ENCODE measurements at places on chromosomes 5 and 9. TPM values are rescaled to one million over a fixed set of nuclear protein-coding genes. Genes with fewer than 3 reads are reported as not detected.

The SHOC1 gene
- polyA plus RNA-seq, result 0.87 TPM

- DNase-seq, result no peak
Observed at GRCh38 chr9:92424340-92424739, at the start of gene OMD. OMD (minus strand) TSS chr9:92424471; CDS start chr9:92417558, 6,913 bp downstream.

The ZBTB5 gene
- polyA plus RNA-seq, result 32.4 TPM

DNA sequence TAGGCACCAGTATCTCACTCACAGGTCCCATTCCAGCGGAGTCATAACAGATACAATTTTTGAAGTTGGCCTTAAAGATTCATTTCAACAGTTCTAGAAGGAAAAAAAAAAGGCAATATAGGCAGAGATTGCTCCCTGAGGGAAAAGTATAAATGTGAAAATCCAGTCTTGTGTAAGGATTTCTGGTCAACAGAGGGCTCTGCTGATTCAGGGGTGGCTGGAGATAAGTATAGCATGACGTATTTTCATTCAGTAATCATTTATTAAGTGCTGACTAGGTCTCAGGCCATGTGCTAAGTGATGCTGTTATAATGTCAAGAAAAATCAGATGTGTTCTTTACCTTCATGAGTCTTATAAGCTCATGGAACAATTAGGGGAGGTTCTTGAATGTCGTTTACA, 377.3 kb upstream of the MEF2C start:
- DNase-seq, result no peak

GRCh38 chr9:130837643-130838042, 2.6 kb downstream of the ABL1 start:
- DNase-seq, result no peak

- DNase-seq, result no peak
Observed at GRCh38 chr5:145917288-145917687, 19.1 kb upstream of the SH3RF2 start.

- DNase-seq, result no peak
Observed at GRCh38 chr5:150364004-150364403, 6.5 kb downstream of the TCOF1 start.

DNA sequence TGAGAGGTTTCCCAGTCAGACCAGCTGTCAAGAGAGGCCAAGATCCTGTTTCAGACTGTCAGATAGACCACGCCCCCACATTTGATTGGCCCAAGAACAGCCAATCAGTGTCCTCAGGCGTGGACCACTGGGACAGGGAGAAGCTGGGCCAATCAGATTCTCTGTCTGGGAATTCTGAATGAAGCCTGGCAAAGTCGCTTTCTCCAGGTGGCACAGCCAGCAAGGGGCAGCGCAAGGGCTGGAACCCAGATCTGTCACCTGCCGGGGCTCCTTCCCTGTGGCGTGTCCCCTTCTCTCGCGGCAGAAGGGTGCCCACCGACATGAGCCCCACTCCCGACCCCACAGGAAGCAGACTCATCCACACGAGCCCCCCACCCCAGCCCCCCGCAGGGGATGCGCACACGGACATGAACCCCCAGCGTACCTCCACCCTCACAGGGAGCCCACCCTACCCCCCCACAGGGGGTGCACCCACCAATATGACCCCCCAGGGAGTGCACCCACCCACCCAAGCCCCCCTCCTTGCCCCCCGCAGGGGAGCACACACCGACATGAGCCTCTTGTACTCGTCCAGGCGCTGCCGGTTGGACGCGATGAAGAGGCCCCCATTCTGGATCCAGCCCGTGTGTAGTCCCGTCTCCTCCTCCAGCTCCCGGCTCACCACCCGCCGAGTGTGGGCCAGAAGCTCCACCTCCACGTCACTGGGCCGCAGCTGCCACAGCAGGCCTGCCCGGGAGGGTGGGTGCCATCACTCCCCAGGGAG, 6.1 kb downstream of the SARDH start:
- no peak for DNase-seq

DNA sequence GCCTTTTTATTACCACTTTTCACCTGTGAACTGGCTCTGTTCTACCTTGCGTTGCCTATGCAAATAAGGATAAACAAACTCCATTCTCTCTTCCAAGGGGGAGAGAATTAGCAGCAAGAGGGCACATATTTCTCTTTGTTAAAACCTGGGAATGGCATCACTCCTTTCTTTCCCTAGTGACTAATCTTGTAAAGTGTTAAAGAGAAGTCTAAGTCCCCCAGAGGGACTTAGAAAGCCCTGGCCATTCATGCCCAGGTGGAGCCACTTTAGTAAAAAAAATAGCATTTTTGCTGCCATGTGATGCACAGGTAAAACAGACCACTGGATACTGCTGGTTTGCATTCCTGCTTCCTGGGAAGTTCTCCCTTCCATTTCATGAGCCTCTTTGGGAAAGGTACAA, 148.4 kb downstream of the MAN2A1 start:
- DNase-seq, result no peak

The FOXD4L3 gene
- polyA plus RNA-seq, result not detected

The GCNT1 gene
- polyA plus RNA-seq, result 4.8 TPM

The CDKN2B-AS1 gene
- polyA plus RNA-seq, result 0.10 TPM

The FCN2 gene
- 0.47 TPM for polyA plus RNA-seq

The OCLN gene
- polyA plus RNA-seq, result 40.8 TPM

The AQP7 gene
- polyA plus RNA-seq, result 17.5 TPM

The NR2F1-AS1 gene
- 50.0 TPM for polyA plus RNA-seq

DNA sequence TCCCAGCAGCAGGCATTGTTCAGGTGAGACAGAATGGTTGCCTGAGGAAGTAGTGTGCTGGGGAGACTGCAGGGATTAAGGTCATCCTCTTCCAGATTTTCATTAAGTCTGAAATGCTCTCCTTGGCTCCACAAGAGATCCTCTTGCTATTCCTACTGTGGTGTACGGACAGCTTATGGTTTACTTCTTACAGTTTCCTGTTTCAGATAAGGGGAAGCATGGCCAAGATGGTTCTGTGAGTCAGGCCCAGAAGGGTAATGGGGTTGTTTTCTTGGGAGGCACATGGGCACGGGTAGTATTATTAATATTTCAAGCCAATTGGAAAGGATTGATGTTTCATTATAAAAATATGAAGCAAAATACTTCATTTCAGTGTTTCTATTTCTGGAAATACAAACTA, 42.9 kb downstream of the GLRX start:
- no peak for DNase-seq

DNA sequence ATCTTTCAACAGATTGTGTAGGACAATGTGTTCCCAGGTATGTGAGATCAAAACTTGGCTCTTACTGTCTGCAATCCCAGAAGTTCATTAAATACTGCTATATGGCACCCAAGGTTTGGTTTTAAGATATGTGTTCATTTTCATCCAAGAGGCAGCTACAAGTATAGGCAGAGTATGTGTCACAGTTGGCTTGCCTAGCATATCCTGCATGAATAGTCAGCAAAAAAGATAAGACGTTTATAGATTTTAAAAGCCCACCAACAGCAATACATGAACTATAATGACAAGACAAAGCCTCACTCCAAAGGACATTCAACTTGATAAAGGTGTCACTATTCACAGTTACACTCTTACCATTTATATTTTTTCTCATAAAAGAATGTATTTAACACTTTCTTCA, 99.1 kb downstream of the BNC2 start:
- no peak for DNase-seq

The ANKRD18B gene
- 0.69 TPM for polyA plus RNA-seq

DNA sequence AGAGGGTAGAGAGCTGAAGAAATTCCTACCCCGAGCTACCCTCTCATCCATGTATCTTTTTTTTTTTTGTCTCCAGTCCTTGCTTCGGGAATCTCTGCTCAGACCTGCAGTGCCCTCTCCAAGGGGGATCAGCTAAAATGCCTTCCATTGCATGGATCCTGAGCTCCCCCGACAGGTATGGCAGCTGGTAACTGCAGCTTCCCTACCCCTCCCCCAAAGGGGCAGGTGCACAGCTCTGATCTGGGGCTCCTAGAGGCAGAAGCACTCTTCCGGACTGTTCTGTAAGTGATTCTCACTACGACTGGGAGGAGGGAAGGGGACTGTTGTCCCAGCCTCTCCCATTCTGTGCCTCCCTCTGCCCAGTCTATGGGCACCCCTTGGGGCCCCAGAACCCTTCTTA, 169.6 kb downstream of the MELK start:
- no peak for DNase-seq

DNA sequence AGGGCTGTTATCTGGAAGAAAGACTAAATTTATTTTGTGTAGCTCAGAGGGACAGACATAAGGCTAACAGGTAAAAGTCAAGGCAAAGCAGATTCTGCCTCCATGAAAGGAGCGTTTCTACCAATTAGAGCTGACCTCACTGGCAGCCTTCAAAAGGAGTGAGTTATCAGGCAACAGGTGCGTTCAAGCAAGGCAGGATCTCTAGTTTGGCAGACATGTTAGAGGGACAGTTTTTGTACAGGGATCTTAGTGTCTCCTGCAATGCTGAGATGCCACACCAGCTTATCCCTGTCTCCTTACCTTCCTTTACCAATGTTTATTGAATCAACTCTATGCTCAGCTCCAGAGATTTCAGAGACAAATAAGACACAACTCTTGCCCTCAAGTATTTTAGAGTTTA, 73.8 kb downstream of the NRG2 start:
- no peak for DNase-seq

DNA sequence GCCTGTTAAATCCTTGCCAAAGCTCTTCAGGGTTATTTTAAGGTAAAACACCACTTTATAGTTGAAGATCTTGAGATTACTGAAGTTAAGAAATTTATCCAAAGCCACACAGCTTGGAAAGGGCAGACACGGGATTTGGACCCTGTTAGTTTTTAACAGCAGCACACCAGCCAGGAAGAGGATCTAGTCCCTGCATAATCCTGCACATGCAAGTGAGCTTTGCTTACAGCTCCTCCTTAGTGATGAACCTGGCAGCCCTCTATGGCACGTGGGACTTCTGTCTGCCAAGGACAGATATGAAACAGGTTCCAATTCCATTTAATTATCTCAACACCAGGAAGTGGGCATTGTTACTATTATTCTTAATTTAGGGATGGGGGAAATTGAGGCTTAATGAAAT, 108.7 kb downstream of the TRIM32 start:
- DNase-seq, result no peak

DNA sequence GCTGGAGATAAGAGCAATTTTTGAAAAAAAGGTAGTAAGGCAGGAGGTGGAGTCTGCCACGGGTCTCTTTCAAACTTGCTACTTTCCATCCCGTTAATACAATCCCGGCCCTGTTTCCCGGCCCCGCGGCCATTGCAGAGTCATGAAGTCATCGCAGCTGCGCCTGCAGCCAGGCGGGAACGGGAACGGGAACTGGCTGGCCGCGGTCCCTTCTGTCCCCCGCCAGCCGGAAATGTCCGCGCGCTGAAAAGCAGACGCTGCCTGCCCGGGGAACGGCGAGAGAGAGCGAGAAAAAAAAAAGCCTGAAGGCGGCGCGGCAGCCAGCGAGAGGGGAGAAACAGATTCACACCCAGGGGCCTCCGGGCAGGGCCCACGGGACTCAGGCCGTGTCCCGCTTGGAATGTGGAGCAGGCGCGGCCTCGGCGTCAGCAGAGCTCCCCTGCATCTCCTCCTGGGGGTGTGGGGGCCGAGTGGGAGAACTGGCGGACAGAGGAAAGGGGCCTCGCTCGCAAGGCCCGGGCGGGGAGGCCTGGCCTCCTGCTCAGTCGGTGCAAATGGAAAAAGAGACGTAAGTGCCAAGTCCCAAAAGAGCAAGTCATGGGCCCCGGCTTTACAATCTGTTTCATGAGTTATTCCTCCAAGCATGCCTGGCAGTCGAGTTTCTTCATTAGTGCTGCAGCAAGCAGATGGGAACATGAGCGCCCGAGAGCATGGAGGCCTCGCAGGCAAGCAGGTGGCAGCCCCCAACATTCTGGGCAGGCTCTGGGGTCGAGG, 201.2 kb upstream of the GAS1 start:
- DNase-seq, result no peak

DNA sequence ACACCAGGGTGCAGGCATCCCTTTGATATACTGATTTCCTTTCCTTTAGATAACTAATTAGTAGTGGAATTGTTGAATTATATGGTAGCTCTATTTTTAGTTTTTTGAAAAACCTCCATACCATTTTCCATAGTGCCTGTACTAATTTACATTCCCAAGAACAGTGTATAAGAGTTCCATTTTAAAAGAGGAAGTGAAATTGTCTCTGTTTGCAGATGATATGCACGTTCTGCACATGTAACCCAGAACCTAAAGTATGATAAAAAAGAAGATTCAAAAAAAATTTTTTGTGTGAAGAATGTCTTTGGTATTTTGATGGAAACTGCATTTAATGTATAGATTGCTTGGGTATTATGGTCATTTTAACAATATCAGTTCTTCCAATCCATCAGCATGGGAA, 424.0 kb upstream of the CCNH start:
- no peak for DNase-seq

The LMX1B gene
- polyA plus RNA-seq, result 17.0 TPM

GRCh38 chr9:106785200-106785599, 77.8 kb upstream of the ZNF462 start:
- DNase-seq, result no peak

The GARNL3 gene
- 13.7 TPM for polyA plus RNA-seq

GRCh38 chr5:76529464-76530344, 93.5 kb downstream of the F2RL2 start:
- DNase-seq, result no peak

DNA sequence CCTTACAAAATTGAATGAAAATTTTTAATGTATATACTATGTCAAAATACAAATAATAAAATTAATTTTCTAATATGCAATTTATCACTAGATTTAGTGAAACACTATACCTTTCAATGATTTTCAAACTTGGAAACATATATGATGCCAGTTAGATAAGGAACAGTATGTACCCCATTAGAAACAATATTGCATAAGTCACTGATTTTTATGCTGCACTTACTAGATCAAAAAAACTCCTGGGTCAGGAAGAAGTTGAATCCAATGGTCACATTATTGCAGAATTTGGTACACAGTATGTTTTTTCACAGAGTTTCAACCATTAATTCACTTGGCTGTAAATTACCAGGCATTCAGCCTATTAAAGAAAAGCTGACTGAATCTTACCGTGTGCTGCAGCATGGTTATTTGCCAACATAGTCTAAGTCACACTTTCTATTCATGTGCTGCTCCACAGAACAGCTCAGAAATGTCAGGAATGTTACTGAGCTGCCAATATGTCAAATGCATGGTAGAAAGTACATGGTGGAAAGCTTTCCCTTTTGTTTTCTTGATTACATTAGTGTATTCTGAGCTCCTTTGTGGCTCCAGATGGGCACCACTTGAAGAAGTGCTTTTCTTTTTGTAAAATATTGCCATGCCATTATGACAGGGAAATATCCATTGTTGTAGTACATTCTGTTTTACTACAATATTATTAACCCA, 9.9 kb upstream of the PRR16 start:
- DNase-seq, result no peak

GRCh38 chr5:23411200-23411599, 96.2 kb upstream of the PRDM9 start:
- DNase-seq, result no peak

Data from right renal cortex interstitium (tissue), 3 donors.